ENCODE measurements at places on chromosomes 3 and 15.

GRCh38 chr3:108202080-108202479 is 20.1 kb downstream of the IFT57 start:
- peaks cover 14% of the 10 kb centered on the region for H3K36me3 ChIP-seq
- no peaks in the 10 kb centered on the region for H3K27me3 ChIP-seq
- peaks cover 2% of the 10 kb centered on the region for H3K4me1 ChIP-seq
- no peak for DNase-seq
- H3K4me3 ChIP-seq: no peak overlapping the region

- H3K36me3 ChIP-seq: no peaks in the 10 kb centered on the region
- no peaks in the 10 kb centered on the region for H3K4me1 ChIP-seq
- peaks cover 17% of the 10 kb centered on the region for H3K27me3 ChIP-seq
- DNase-seq: peak; percentile 25
Measured at GRCh38 chr3:157542711-157543500, 39.7 kb upstream of the VEPH1 start.

DNA sequence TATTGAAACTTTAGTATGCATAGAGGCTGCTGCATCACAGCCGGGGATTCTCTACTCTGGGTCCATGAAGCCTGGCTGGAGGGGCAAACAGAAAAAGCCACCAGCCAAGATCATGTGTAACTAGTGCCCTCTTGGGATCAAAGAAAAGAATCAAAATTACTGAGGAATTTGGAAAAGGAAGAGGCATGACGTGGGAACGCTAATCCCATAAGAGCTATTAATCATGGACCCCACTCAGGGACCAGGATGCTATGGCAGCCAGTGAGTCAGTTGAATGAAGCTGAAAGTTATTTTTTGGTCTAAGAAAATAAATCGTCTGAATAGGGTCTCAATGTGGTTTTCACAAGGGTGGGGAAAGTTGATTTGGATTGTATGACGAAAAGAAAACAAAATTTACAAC is 1165.1 kb downstream of the ROBO2 start:
- no peaks in the 10 kb centered on the region for H3K27me3 ChIP-seq
- H3K36me3 ChIP-seq: no peaks in the 10 kb centered on the region
- DNase-seq: no peak
- H3K4me3 ChIP-seq: no peak overlapping the region

DNA sequence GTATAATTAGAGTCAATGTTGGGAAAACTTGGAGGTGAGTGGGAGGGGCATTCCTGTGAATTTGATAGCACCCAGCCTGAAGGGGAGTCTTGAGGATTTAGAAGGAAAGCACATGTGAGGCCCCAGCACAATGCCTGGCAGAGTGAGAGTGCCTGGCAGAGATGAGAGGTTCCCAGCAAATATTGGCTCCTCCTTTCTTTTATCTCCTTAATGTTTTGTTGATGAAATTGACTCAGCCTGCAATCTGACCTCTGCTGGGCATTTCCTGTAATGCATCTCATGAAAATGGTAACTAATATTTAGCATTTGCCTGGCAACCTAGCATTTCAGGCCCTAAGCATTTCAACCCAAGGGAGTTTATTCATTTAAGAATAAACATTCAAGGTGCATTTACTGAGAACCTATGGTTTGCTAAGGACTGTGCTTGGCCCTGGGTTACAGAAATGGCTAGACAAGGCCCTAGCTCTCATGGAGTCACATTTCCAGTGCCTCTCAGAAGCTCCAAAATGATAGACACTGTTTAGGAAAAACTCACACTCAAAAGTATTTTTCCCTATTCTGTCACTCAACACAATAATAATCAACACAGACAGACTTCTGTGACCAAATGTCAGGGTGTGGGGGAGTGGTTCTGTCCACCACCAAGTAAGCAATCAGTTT is 19.0 kb downstream of the PDHB start:
- no peak overlapping the region for H3K4me3 ChIP-seq
- no peaks in the 10 kb centered on the region for H3K36me3 ChIP-seq
- peaks cover 27% of the 10 kb centered on the region for H3K4me1 ChIP-seq
- no peaks in the 10 kb centered on the region for H3K27me3 ChIP-seq
- DNase-seq: peak; percentile 17

DNA sequence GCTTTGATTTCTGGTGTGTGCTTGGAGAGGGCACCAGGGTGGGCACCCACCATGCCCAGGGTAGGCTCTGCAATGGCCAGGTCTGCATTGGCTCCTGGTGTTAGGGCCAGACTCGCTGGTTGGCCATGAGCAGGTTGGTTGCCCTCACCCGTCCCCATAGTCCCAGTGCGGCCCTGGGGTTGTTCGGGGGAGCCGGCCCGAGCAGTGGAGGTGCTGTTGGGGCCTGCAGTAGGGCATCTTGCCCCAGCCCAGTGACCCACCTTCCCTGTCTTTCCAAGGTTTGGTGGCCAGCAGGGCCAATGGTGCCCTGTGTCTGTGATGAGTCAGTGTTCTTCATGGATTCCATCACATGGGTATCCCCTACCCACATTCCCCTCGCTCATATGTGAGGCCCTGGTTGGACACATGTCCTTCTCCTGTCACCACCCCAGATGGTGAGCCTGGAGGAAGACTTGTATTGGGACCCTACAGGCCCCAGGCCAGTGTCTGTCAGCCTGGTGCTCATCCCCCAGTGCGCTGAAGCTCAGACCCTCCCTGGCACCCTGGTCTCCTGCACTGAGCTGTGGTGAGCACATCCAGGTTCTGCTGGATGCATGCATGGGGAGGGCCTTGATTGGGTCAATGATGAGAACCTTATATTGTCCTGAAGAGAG is 190.1 kb downstream of the UBE3A start:
- no peak overlapping the region for H3K27ac ChIP-seq
- H3K27me3 ChIP-seq: no peaks in the 10 kb centered on the region
- peak; percentile 4 for DNase-seq
- no peaks in the 10 kb centered on the region for H3K4me1 ChIP-seq

DNA sequence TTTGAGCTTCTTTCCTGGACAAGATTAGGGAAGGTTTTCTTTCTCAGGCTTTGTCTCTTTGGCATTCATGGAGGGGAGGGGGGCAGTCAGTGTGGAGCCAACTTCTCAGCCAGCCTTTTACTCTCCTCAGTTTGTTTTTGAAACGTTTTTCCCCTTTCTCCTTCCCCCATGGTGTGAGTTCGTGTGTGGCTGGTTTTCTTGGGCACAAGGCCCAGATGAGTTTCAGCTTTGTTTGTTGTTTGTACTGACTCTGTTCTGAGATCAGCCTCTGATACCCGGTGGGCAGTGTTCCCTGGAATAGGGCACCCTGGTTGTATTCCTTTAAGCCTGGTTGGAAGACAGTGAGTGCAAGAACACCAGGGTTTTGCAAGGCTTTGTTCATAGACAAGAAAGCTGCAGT is 168.2 kb upstream of the RARB start:
- no peaks in the 10 kb centered on the region for H3K36me3 ChIP-seq
- no peak for DNase-seq
- no peak overlapping the region for H3K27ac ChIP-seq
- no peaks in the 10 kb centered on the region for H3K4me1 ChIP-seq
- peaks cover 5% of the 10 kb centered on the region for H3K27me3 ChIP-seq

GRCh38 chr3:48502728-48503168 is 1.2 kb downstream of the SHISA5 start:
- H3K27me3 ChIP-seq: no peaks in the 10 kb centered on the region
- DNase-seq: no peak
- peaks cover 7% of the 10 kb centered on the region for H3K36me3 ChIP-seq
- peak overlapping the region; percentile 79 for H3K4me3 ChIP-seq
- peaks cover 18% of the 10 kb centered on the region for H3K4me1 ChIP-seq

- H3K4me1 ChIP-seq: peaks cover 2% of the 10 kb centered on the region
- peaks cover 18% of the 10 kb centered on the region for H3K36me3 ChIP-seq
Measured at GRCh38 chr3:195063581-195064193, 207.3 kb downstream of the XXYLT1 start.
